ENCODE measurements at places on chromosomes 6 and 20. TPM values are rescaled to one million over a fixed set of nuclear protein-coding genes. Genes with fewer than 3 reads are reported as not detected.

The SLCO4A1 gene
- 12.1 TPM for total RNA-seq

The BTNL2 gene
- total RNA-seq: not detected

The PRND gene
- total RNA-seq: not detected

The UBE2C gene
- 1.1 TPM for total RNA-seq

The ULBP3 gene
- 0.83 TPM for total RNA-seq

The BMP2 gene
- 2.5 TPM for total RNA-seq

The RNF144B gene
- 17.1 TPM for total RNA-seq

The PMEPA1 gene
- 21.5 TPM for total RNA-seq

The KIF6 gene
- total RNA-seq: 0.27 TPM

The KPNA5 gene
- total RNA-seq: 8.3 TPM

The ANKRD66 gene
- total RNA-seq: not detected

The RPS18 gene
- 863 TPM for total RNA-seq

The SERAC1 gene
- total RNA-seq: 4.5 TPM

The LPA gene
- not detected for total RNA-seq

The POLR1H gene
- 12.2 TPM for total RNA-seq

The GPR63 gene
- total RNA-seq: 0.40 TPM

The ERGIC3 gene
- 90.7 TPM for total RNA-seq

The MKKS gene
- total RNA-seq: 27.2 TPM

The ZC3H12D gene
- 0.51 TPM for total RNA-seq

The SAMHD1 gene
- 44.1 TPM for total RNA-seq

The NKAPL gene
- total RNA-seq: 5.1 TPM

The SCRT2 gene
- total RNA-seq: not detected

The TMC2 gene
- not detected for total RNA-seq

The MEP1A gene
- total RNA-seq: not detected

The PYGB gene
- 170 TPM for total RNA-seq

The MUC22 gene
- total RNA-seq: 0.19 TPM

The ELOVL2 gene
- 1.1 TPM for total RNA-seq

The ID4 gene
- 1.4 TPM for total RNA-seq

The ESR1 gene
- total RNA-seq: 1.2 TPM

The PTCHD4 gene
- 0.81 TPM for total RNA-seq

The PI16 gene
- total RNA-seq: 27.8 TPM

The AURKA gene
- total RNA-seq: 6.0 TPM

The BHLHE23 gene
- total RNA-seq: not detected

The RIPPLY2 gene
- total RNA-seq: not detected

The RHAG gene
- 0.62 TPM for total RNA-seq

The TEAD3 gene
- total RNA-seq: 25.4 TPM

The PPP1R14C gene
- total RNA-seq: 131 TPM

The PARD6B gene
- 4.7 TPM for total RNA-seq

The HLA-DQA1 gene
- total RNA-seq: 5.5 TPM

All from Right ventricle myocardium superior (tissue), 1 donor.